Activated B cell treated with CpG ODN at 0.5 μM for 24 hours (primary cell): ENCODE measurements at places on chromosomes 11 and 22. TPM values are rescaled to one million over a fixed set of nuclear protein-coding genes. Genes with fewer than 3 reads are reported as not detected.

DNA sequence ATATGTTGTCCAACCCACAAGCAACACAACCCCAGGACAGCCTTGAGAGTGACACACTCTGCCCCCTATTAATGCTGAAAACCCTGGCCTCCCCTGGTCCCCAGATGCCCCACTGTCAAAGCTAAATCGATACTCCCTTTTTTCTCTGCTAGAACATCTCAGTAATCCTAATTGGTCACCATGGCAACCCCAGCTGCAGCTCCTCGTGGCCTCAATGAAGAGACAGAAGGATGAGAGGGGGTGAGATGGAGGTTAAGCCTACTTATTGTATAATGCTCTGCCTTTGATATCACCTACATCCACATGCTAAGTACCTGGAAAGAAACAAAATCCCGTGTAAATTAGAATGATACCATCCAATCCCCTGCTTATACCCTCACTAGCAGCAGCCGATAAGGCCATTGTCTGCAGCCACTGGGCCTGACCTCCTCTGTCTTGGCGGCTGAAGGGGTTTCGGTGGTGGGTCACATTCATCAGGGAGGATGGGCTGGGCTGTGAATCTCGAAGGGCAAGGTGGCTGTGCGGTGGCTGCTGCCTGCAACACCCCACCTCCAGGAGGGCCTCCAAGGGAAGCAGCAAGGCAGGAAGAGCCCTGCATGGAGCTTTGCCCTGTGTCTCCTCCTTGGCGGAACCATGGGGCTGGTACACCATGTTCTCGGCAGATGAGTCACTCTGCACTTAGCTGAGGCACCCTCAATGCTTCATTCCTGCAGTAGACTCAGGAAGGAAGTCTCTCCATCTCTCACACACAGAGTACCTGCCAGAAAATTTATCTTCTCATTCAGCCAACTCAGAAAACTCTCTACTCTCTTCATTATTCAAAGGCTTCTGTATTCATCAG lies 399.5 kb downstream of the BUD13 start:
- H3K36me3 ChIP-seq = no peaks in the 10 kb centered on the region
- no peak for DNase-seq
- H3K27ac ChIP-seq = no peak overlapping the region
- H3K4me3 ChIP-seq = no peak overlapping the region

- H3K27ac ChIP-seq = no peak overlapping the region
- H3K27me3 ChIP-seq = peaks cover 14% of the 10 kb centered on the region
- no peaks in the 10 kb centered on the region for H3K4me1 ChIP-seq
- no peak overlapping the region for H3K4me3 ChIP-seq
- DNase-seq = no peak
- H3K36me3 ChIP-seq = no peaks in the 10 kb centered on the region
These were observed 137.7 kb downstream of the MN1 start for GRCh38 chr22:27663812-27664211.

DNA sequence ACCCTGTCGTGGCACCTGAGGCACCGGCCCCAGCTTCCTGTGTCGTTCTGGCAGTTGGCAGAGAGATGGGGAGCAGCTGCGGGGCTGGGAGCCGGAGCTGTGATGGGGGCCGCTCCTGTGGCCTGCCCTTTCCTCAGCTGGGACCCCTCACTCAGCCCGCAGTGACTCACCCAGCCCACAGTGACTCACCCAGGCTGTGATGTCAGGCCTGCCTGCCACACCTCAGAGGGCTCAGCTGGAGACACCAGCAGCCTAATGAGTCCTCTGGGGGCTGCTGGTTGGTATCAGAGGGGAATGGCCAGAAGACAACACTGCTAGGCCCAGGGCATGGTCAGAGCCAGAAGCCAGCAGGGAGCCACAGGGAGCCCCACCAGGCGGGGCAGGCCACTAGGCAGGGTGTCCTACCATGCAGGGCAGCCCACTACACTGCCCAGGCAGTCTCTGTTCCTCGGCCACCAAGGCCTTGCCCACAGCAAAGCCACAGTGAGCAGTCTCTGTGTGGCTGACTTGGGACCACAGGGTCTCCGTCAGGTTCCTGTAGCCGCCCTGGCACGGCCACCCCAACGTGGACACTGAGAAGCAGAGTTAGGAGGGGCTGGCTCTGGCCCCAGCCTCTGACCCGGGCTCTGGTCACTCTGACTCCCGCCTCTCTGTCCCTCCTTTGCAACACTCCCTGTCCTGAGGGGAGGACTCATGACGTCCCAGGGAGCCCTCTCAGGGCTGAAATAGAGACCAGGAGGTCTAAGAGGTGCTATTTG lies 4.2 kb upstream of the FXYD2 start:
- H3K4me3 ChIP-seq = peak overlapping the region; percentile 44
- peak; percentile 79 for DNase-seq
- no peaks in the 10 kb centered on the region for H3K36me3 ChIP-seq
- H3K4me1 ChIP-seq = peaks cover 51% of the 10 kb centered on the region
- peak overlapping the region; percentile 80 for H3K27ac ChIP-seq
- peaks cover 23% of the 10 kb centered on the region for H3K27me3 ChIP-seq

DNA sequence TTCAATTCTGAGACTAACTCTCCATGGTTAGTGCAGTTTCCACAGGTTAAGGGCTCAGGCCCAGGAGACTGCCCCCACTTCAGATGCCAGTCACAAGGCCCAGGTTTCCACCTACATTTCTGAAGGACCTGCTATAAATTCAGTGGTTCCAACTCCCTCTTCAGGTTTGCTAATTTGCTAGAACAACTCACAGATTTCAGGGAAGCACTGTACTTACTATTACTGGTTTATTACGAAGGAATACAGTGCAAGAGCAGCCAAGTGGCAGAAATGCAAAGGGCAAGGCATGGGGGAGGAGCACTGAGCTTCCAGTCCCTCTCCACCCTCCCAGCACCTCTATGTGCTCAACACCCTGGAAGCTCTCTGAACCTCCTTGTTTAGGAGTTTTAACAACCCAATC lies 39.3 kb upstream of the SPON1 start:
- H3K4me1 ChIP-seq = peaks cover 35% of the 10 kb centered on the region
- DNase-seq = no peak
- H3K27ac ChIP-seq = no peak overlapping the region

DNA sequence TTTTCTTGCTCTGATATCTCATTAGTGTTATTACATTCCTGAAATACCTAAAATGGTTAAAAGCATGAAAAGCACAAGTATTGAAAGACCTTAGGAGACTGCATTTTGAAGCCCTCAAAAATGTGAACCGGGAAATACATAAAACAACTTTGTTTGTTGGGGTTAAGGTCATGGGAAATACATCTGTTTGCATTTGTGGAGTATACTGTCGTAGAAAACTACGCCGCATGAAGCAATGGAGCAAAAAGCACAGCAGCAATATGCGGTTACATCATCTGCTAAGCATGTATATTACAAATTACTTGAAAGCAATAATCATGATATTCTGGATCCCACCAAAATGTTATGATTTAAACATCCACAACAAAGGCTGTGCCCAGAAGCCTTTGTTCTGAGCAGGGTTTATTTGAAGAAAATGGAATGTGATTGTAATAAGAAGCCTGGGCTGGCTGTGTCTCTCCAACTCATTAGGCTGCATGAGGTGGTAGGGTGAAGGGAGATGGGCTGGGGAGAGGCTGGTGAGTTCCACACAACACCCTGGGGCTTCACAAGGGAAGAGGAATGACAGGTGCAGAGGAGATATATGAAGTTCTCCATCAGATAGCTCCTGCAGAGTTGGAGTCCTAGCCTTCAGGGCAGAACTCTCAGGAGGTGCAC lies 64.7 kb upstream of the LIN7C start:
- no peak for DNase-seq
- H3K27ac ChIP-seq = no peak overlapping the region
- no peaks in the 10 kb centered on the region for H3K4me1 ChIP-seq
- H3K36me3 ChIP-seq = no peaks in the 10 kb centered on the region
- H3K27me3 ChIP-seq = no peaks in the 10 kb centered on the region
- H3K4me3 ChIP-seq = no peak overlapping the region

- no peak overlapping the region for H3K4me3 ChIP-seq
- H3K4me1 ChIP-seq = peaks cover 100% of the 10 kb centered on the region
- no peak overlapping the region for H3K27ac ChIP-seq
- peaks cover 32% of the 10 kb centered on the region for H3K36me3 ChIP-seq
These were observed 80.7 kb downstream of the MICAL3 start for GRCh38 chr22:17943533-17944249.

Gene DNAJB7
- not detected in 2 replicates for total RNA-seq

DNA sequence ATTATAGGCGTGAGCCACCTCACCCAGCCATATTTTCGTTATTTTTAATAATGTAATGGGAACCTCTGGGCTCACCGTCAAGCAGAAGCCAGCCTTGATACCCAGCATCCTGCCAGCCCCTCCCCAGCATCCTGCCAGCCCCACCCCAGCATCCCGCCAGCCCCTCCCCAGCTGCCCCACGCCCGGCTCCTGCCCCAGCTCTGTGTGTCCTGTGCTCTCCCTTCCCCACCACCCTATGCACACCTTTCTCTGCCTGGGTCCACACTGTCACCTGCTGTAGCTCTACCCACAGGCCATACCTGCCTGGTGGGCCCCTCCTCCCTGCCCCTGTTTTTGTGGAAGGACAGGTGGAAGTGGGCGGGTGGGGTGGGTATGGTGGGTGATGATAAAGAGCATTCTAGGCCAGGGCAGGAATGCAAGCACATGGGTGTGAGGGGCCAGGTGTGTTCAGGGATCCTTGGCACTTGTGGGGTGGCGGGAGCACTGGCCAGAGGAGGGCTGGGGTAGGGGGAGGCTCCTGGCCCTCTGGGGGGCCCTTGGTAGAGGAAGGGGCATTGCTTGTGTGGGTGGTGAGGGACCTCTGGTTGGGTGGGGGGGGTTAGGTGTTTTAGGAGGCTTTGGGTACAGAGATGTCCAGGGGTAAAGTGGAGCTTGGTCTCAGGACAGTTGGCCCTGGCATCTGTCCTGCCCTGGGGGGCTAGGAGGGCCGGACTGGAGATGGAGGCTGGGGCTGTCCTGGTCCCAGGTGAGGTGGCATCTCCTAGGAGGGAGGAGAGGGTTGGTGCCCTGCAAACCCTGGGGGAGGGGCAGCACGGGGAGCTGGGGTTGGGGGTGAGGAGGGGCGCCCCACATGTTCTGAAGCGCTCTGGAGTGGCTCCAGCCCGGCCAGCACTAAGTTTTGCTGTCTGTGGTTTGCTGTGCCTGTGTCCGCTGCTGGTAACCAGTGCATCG lies 25.9 kb upstream of the GRAMD4 start:
- no peak for DNase-seq
- H3K27me3 ChIP-seq = no peaks in the 10 kb centered on the region
- peak overlapping the region; percentile 91 for H3K27ac ChIP-seq
- H3K36me3 ChIP-seq = no peaks in the 10 kb centered on the region

Gene IGSF9B
- 0.83 and 2.0 TPM in 2 replicates for total RNA-seq

GRCh38 chr11:114026355-114026754 lies 33.2 kb upstream of the ZBTB16 start:
- DNase-seq = no peak
- H3K27ac ChIP-seq = no peak overlapping the region
- no peaks in the 10 kb centered on the region for H3K36me3 ChIP-seq
- H3K4me3 ChIP-seq = no peak overlapping the region
- no peaks in the 10 kb centered on the region for H3K4me1 ChIP-seq

Gene CARNS1
- 5.7 and 6.3 TPM in 2 replicates for total RNA-seq

DNA sequence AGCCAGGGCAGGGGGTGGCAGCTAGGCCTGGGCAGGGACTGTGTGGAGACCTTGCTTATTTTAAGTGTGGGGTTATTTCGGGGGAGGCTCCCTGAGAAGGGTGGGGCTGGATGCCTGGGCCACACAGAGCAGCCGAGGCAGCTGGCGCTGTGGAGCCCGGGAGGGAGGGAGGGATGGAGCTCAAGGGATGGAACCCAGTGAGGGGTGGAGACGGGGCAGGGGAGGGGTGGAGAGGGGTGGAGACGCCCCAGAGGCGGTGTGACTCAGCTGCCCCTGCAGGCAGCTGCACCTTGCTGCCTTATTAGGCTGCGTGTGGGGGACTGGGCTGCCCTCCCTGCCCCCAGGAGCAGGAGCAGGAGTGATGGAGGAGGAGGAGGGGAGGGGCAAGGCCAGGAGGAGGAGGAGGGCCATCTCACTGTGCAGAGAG lies 9.8 kb upstream of the TSSC4 start:
- peaks cover 12% of the 10 kb centered on the region for H3K36me3 ChIP-seq
- no peak for DNase-seq
- peak overlapping the region; percentile 67 for H3K27ac ChIP-seq
- H3K4me3 ChIP-seq = peak overlapping the region; percentile 32

DNA sequence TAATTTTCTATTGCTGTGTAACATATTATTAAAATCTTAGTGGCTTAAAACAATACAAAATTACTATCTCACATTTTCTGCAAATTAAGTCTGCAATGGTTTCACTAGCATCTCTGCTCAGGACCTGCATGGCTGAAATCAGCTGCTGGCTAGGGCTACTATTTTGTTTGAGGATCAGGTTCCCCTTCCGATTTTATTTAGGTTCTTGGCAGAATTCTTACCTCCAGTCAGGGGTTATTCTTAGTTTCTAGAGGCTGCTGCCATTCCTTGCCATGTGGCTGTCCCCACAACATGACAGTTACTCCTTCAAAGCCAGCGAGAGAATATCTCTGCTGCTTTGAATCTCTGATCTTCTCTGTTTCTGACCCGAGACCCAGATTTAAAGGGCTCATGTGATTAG lies 424.5 kb upstream of the ANO5 start:
- H3K27me3 ChIP-seq = no peaks in the 10 kb centered on the region
- DNase-seq = no peak
- H3K4me3 ChIP-seq = no peak overlapping the region

DNA sequence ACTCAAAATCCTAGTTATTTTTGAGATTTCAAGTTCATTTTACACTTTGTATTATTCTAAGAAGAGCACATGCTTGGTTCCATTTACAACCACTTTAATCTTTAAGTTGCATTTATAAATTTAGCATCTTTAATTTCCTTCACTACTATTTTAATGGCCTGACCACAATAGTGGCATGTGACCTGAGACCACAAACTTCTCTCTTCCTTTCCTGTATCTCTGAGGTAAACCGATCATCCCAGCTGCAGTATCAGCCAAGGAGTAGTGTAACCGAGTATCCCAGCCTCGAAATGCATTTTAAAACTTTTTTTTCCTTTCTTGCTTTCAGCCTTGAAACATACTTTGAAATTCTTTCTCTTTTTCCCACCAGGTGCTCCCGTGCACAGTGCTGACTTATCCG lies 28.7 kb upstream of the CBX6 start:
- no peak overlapping the region for H3K27ac ChIP-seq
- H3K4me3 ChIP-seq = peak overlapping the region; percentile 35
- H3K4me1 ChIP-seq = peaks cover 12% of the 10 kb centered on the region

Gene CYB561A3
- total RNA-seq = 397 and 433 TPM in 2 replicates

DNA sequence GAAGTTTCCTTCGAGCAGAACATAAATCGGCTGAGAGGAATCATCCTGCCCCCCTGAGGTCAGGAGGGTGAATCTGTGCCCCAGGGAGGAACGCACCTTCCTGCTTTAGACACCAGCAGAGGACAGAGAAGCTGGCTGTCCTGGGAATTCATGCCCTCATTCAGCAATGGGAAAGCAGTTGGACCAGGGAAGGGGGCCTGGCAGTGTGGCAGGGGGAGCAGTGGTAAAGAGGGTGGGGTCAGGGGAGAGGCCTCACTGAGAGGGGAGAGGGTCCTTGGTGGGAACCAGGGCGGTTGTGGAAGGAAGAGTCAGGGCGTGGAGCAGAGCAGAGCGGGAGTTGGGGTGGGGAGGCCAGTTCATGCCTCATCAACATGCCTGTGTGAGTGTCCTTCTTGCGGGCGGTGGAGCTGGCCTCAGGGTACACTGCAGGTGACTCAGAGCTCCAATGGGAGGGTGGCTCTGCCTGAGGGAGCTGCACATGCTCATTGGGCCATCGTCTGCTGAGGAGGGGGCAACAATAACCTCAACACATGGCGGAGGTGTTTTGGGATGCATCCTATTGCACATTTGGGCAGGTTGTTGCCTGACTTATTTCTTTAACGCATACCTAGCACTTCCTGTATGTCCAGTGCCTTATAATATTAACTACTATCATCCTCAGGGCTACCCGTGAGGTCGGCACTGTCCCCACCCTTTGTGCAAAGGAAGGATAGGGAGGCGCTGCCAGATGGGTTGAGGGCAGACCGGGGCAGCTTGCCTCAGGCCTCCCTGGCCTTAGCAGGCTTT lies 23.2 kb downstream of the MED15 start:
- H3K27me3 ChIP-seq = no peaks in the 10 kb centered on the region
- no peak overlapping the region for H3K27ac ChIP-seq
- no peak overlapping the region for H3K4me3 ChIP-seq
